T-helper 17 cell (primary cell): ENCODE measurements at places on chromosomes 16 and 17. TPM values are rescaled to one million over a fixed set of nuclear protein-coding genes. Genes with fewer than 3 reads are reported as not detected.

GRCh38 chr17:77892469-77893143, 65.9 kb upstream of the TNRC6C start:
- DNase-seq, result no peak

GRCh38 chr17:31690151-31690551, 168.9 kb downstream of the COPRS start:
- DNase-seq, result no peak

- no peak for DNase-seq
These were observed 2.1 kb upstream of the ADCY7 start for GRCh38 chr16:50263940-50264929.

DNA sequence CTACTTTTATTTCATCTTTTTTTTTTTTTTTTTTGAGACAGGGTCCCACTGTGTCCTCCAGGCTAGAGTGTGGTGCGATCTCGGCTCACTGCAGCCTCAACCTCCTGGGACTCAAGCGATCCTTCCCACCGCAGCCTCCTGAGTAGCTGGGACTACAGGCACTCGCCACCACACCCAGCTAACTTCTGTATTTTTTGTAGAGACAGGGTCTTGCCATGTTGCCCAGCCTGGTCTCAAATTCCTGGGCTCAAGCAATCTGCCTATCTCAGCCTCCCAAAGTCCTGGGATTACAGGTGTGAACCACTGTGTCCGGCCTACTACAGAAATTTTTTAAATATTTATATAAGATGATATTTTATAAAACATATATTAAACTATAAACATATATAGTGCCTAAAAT, 4.8 kb downstream of the MYO18A start:
- no peak for DNase-seq

DNA sequence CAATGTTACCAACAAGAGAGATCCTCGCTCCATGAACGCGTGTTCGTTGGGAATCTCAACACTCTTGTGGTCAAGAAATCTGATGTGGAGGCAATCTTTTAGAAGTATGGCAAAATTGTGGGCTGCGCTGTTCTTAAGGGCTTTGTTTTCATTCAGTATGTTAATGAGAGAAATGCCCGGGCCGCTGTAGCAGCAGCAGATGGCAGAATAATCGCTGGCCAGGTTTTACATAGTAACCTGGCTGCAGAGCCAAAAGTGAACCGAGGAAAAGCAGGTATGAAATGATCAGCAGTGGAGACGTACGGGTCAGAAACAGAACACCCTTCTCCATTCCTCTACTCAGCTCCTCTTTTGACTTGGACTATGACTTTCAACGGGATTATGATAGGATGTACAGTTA, 13.3 kb downstream of the SOCS1 start:
- DNase-seq, result no peak

GRCh38 chr17:22514767-22515320, 822.5 kb downstream of the KCNJ18 start:
- no peak for DNase-seq

DNA sequence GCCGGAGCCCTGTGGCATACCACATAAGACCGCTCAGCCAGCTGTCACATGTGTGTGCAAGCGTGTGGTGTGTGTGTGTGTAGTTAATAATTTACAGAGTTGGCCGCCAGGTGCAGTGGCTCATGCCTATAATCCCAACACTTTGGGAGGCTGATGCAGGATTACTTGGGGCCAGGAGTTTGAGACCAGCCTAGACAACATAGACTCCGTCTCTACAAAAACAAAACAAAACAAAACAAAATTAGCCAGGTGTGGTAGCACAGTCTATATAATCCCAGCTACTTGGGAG, 20.4 kb downstream of the SOCS1 start:
- no peak for DNase-seq

LSM12 gene
- total RNA-seq, result 35.3 TPM

DNA sequence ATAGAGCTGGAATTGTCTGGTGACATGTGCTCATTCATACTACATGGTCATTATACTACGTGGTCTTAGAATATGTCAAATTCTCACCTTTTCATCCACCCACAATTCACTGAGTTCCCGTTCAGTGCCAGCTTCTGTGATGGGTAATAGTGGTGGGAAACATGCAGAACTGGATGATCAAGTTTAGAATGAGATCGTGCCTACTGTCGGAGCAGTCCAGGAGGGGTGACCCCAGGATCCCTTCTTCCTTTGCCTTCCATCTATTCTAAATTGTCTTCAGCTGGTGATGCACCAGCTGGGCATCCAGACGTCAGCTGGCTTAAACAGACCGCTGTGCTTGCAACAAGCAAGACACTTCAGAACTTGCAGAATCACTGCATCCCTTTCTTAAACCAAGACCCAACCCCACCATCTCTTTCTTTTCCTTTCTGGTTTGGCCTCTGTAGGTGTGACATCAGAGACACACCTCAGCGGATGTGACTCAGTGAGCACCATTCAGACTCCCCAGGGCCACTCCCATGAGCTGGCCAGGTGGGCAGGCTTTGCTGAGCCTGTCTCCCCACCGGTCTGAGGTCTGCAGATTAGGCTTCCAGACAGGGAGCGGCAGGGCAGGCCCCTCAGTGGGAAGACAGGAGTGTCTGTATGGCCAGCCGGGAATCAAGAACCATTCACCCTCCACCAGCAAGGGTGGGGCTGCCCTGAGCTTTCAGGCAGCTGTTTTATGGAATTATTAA, 18.1 kb downstream of the C17orf100 start:
- no peak for DNase-seq

C16orf96 gene
- total RNA-seq, result 0.08 TPM

- DNase-seq, result no peak
These were observed 139.3 kb downstream of the KCNJ2 start for GRCh38 chr17:70308618-70309017.

DNA sequence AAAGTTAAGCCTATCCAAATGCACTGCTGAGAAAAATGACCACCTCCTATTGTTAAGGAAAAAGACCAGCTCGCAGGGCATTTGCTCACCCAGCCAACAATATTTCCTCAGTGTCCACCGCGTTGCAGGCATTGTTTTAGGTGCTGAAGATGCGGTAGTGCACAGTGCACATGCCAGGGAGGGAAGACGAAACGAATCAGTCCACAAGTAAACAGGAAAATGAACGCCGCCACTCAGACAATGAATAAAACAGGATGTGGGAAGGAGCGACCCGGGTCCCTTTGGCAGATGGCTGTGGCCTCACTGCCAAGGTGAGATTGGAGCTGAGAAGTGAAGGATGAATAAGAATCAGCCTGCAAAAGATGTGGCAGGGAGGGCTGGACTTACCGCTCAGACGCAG, 249.2 kb downstream of the FOXL1 start:
- DNase-seq, result no peak

- DNase-seq, result no peak
These were observed 350.2 kb downstream of the KIF2B start for GRCh38 chr17:54172985-54173316.

RAB26 gene
- total RNA-seq, result 0.57 TPM

GRCh38 chr17:80871341-80871740, 120.3 kb upstream of the CHMP6 start:
- DNase-seq, result no peak

DUSP3 gene
- total RNA-seq, result 15.5 TPM

GRCh38 chr16:78230832-78231231, 131.4 kb downstream of the WWOX start:
- no peak for DNase-seq

SEPTIN1 gene
- 220 TPM for total RNA-seq

GRCh38 chr16:67917140-67917851, 14.4 kb downstream of the CTRL start:
- DNase-seq, result no peak

GRCh38 chr16:2157480-2158261, 2.1 kb downstream of the TRAF7 start:
- no peak for DNase-seq

DNA sequence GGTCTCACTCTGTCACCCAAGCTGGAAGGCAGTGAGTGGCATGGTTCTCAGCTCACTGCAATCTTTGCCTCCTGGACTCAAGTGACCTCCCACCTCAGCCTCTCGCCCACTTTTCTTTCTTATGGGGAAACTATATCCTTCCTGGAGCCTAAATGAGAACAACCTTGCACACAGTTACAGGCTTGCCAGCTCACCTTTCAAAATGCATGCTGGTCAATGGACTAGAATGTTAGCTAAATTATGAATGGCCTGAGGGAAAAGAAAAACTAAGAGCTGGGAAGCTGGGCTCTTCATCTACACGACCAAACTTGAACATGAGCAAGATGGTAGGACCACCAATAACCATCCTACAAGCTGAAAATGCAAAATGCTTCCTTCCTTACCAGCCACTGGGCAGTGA, 10.6 kb upstream of the LHX1 start:
- DNase-seq, result no peak

GRCh38 chr17:787641-788221, 5.6 kb downstream of the MRM3 start:
- DNase-seq, result no peak

DNA sequence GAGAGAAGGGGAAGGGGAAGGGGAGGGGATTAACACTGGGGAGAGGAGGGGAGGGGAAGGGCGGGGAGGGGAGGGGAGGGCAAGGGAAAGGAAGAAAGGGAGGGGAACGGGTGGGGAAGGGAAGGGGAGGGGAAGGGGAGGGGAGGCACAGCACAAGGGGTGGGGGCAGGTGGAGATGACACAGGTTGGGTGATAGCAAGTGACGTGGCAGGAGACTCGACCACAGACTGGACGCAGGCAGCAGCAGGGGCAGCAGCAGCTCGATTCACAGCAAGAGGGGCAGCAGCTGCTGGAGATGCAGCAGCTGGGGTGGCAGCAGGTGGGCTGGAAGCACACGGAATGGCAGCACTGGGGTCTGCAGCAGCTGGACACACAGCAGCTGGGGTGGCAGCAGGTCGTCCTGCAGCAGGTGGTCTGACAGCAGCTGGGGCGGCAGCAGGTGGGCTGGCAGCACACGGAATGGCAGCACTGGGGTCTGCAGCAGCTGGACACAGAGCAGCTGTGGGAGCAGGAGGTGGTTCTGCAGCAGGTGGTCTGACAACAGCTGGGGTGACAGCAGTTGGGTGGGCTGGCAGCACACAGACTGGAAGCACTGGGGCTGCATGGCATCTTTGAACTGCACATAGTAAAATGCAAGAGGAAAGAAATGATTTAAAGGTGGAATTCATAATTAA, at the start of gene KRTAP4-16:
Gene KRTAP4-16, minus strand, starts transcription at position 624 of the 674 bp plus-strand sequence. Its CDS starts 0 bp downstream, at position 624.
- no peak for DNase-seq

- no peak for DNase-seq
These were observed 6.0 kb downstream of the CA4 start for GRCh38 chr17:60155815-60156214.

- no peak for DNase-seq
These were observed 14.3 kb downstream of the LITAF start for GRCh38 chr16:11572301-11572995.

- DNase-seq, result no peak
These were observed 130.0 kb upstream of the TOX3 start for GRCh38 chr16:52676959-52677358.

DNA sequence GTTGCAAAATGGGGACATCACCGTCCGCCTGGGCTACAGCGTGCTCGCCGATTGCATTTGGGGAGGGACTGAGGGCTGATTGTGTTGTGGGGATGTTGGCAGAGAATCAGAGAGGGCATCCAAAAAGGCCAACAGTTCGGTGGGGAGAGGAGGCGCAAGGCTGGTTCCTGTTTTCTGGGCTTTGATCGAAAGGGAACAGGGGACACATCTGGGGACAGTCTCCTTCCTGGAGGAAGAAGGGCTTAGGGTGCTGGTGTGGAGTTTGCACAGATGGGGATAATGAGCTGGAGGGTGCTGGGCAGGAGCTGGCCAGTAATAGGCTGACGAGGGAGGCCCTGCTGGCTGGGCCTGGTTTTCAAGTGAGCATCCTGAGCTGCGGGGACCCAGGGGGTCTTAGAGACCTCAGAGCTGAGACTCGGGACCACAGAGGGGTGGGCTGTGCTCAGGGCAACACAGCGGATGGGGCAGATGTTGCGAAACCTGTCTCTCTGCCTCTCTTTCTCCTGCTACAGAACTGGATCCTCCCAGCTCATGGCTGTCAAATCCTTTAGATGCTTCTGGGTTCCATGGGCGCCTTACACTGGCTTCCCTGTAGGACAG, 288.7 kb downstream of the SEC14L1 start:
- DNase-seq, result no peak

GRCh38 chr16:20952139-20952920, 51.8 kb downstream of the LYRM1 start:
- no peak for DNase-seq

ADAM11 gene
- total RNA-seq, result 0.08 TPM

DNA sequence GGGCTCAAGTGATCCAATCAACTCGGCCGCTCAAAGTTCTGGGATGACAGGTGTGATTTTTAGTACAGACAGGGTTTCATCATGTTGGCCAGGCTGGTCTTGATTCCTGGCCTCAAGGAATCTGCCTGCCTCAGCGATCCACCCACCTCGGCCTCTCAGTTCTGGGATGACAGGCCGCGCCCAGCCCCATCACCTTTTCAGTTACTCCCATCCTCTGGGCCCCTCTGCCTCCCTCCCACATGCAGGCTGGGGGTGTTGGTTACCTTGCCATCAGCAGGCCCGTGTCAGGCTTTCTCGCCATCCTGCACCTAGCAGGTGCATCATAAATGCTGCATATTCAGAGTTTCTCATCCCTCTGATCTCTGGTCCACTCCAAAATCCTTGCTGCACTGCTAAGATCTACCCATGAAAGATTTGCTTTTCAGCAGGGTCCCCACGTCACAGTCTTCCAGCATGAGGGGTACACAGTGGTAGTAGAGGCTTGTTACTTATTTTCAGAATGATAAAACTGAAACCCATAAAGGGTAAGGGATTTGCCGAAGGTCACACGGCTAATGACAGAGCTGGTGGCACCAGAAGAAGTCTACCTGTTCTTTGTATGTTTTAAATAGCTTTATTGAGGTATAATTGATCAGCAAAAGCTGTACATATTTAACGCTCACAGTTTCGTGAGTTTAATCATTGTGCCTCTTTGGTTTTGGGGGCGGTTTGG, 16.6 kb downstream of the PMM2 start:
- DNase-seq, result no peak

DNA sequence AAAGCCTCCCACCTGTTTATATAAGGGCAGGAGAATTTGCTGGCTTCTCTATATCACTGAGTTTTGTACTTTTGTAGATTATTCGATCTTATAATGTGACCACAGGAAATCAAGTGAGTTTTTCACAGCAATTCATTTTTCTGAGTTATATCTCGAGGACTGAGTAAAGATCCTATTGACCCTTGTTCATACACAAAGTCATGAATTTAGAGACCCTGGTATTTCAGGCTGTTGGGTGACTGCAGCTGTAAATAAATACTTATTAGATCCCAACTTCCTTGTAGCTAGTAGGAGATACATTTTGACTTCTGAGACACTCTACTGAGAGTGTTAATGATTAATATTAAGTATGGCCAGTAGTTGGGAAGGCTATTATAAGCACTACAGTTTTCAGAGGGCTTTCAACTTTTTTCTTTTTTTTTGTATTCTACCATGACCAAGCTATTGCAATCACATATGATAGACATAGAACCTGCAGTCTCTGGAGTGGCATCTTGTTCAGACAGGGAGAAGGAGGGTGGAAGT, 3.2 kb upstream of the KRT20 start:
- no peak for DNase-seq
